NCI-H1436 (cell line): ENCODE measurements at places on chromosomes 12 and 14.

GRCh38 chr12:80590085-80590484 lies 117.3 kb upstream of the MYF6 start:
- DNase-seq = no peak

DNA sequence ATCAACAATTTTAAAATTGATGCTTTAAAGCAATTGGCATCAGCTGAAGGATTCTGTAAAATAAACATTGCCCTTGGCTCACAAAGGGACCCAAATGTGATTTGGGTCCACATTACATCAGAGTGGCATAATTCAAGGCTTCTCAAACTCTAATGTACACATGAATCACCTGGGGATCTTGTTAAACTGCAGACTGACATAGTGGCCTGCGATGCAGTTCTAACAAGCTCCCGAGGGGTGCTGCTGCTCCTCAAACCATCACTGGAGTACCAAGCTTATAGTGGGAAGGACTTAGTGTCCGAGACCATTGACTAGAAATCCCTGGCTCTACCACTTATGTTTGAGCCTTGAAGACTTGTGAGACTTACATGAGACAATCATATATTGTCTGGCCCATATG lies 31.8 kb upstream of the DNM1L start:
- no peak for DNase-seq

GRCh38 chr12:106113042-106113441 lies 25.7 kb downstream of the NUAK1 start:
- DNase-seq = no peak

GRCh38 chr12:51323317-51323960 lies 535 bp downstream of the BIN2 start:
- no peak for DNase-seq

DNA sequence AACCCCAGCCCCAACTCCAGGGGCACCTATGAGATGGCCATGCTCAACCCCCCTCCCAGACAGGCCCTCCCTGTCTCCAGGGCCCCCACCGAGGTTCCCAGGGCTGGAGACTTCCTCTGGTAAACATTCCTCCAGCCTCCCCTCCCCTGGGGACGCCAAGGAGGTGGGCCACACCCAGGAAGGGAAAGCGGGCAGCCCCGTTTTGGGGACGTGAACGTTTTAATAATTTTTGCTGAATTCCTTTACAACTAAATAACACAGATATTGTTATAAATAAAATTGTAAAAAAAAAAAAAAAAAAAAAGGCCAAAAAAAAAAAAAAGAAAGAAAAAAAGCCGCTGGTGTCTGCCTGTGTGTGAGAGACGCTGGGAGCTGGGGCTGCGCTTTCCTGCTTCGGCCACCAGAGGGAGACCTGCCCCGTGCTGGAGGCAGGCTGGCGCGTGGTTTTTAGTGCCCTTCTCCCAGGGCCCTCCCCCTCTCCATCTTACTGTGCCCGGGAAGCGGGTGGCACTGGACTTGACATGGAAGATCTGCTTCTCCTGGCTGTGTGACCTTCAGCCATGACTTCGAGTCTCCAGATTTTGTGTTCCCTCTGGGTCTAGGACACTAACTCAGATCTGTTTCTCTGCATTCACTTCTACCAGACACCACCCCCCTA lies 3.4 kb upstream of the NXPH4 start:
- peak; percentile 77 for DNase-seq
